Urinary bladder (tissue), 4 donors: ENCODE measurements at places on chromosomes 13 and 19. TPM values are rescaled to one million over a fixed set of nuclear protein-coding genes. Genes with fewer than 3 reads are reported as not detected.

Gene MISP3
- total RNA-seq, result 0.21 TPM

DNA sequence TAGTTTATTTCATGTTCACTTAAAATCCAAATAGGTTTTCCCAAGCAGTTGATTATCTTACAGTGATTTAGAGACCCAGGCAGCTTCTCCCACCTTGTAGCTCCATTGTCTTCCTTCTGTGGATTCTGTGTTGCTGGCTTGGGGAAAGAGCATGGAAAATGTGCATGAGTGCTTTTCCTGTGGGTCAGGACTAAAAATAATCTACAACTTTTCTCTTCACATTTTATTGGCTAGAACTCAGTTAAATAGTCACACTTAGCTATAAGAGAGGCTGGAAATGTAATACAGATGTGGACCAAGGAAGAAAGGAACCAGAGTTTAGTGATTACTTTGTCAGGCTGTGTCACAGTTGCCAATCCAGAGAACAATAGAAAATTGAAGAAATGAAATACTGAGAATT is 198.8 kb downstream of the NBEA start:
- DNase-seq, result no peak

DNA sequence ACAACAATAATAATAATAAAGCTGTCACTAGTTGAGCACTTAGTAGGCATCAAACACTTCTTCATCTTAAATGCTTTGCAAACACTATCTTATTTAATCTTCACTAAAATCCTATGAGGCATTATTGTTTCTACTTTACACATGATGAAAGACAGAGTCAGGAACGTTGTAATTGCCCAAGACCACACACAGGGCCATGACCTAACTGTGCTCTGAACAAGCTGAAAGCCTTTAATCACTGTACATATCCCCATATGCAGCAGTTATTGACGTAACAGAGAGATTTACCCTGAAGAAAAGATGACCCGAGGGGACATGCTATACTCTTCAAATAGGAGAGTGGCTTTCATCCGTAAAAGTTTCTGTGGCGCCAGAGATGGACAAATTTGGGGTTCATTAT is 53.0 kb downstream of the SACS start:
- DNase-seq, result no peak

DNA sequence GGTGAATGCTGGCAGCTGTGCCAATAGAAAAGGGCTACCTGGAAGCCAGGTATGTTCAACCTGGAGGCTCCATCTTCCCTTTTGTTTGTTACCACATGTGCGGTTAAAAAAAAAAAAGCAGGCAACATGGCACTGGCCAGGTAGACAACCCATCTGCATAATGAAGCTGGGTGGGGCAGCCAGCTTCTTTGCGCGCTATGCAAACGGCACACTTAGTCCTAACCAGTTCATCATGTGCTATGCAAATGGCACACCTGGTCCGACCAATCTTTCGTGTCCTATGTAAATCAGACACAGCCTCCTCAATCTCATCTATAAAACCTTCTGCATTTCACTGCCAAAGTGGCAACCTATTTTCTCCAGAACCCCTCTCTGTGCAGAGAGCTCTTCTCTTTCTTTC is 11.3 kb upstream of the IGSF23 start:
- no peak for DNase-seq

- no peak for DNase-seq
Observed at GRCh38 chr13:81916461-81916860, 1575.5 kb upstream of the SPRY2 start.

GRCh38 chr13:49606747-49607648 is 21.3 kb upstream of the ARL11 start:
- peak; percentile 74 for DNase-seq

Gene RASL11A
- 8.8 TPM for total RNA-seq

Gene LRRC63
- total RNA-seq, result 1.2 TPM

DNA sequence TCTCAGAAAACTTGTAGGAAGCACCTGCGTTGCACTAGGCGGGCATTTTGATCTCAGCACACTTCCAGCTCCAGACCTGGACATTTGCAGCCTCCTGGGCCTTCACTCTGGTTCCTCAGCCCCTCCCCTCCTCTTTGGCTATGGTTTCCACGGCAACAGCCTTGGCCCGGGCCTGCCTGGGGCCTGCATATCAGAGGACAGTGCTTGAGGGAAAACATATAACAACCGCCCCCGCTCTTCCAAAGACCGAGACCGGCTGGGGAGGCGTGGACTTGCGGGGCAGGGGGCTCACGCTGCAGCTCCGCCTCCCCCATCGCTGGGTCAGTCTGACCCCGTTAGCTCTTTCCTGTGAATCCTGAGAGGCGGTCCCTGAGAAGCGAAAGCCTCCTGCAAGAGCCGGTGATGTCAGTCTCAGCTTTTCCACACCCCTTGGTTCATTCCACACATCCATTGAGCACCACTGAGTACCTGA is 125.7 kb upstream of the PEG3 start:
- DNase-seq, result no peak

DNA sequence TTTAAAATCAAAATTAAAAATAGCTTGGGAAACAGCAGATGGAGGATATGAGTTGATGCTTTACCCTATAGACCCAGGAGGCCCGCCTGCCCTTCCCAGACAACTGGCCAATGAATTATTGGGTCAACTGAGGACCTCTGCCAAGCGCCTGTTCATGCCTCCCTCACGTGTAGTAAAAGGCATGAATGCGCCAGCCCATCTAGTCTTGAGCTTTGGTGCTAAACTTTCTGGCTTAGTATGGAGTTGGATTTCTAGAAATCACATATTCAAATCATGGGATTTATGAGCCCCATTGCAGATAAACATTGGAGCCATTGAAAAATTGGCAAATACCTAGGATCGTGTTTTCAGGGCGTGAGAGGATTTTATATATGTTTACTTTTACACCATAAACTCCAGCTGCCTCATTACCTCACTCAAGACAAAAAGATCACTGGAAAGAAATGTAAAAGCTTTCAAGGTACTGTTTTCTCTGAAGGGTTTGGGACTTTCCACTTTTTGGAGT is 47.1 kb downstream of the COL4A2 start:
- no peak for DNase-seq

Gene WDR88
- not detected for total RNA-seq

DNA sequence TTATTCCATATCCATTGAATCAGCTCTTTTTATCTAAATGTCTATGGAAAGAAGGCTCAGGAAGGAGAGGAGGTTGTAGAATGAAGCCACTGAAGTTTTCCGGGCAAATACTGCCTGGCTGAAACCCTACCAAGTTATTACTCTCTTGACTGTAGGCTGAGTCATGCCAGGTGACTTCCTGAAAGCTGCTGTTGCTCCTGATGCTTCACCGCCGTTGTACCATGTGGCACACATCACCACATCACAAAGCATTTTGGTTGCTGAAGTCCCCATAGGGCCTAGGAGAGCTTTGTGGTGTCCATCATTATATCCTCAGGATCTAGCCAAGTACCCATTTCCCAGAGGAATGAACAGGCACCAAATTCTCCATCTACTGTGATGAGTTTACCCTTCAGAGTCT is 11.1 kb upstream of the TDRD12 start:
- no peak for DNase-seq

GRCh38 chr19:56137405-56137804 is 3.7 kb upstream of the ZNF444 start:
- DNase-seq, result no peak

Gene KCNN4
- total RNA-seq, result 4.3 TPM

Gene FBXO27
- total RNA-seq, result 2.9 TPM

- DNase-seq, result no peak
Observed at GRCh38 chr13:40053401-40053800, 397.9 kb downstream of the COG6 start.

GRCh38 chr19:10805758-10806247 is 30.2 kb downstream of the TMED1 start:
- no peak for DNase-seq

DNA sequence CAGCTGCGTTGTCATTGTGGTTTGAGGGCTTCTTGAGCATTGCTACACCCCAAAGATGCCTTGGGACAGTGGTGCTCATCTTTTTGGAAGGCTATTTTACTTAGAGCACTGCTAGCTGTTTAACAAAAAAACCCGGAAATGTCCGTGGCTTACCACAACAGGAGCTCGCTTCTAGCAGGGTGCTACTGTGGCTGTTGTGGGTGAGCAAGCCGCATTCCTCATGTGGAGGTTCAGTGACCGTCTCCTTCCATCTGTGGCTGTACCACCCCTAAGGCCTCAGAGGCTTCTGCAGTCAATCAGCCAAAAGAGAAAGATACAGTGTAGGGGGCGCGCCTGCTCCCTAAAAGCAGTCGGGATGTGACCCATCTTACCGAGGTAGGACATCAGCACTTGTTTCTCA is 1004.2 kb downstream of the UQCRFS1 start:
- DNase-seq, result no peak

Gene CACNG8
- total RNA-seq, result 0.11 TPM

- no peak for DNase-seq
Observed at GRCh38 chr19:7636691-7637373, at the start of gene STXBP2. STXBP2 (plus strand) TSS chr19:7637110; CDS start chr19:7637150, 40 bp downstream.
